ENCODE measurements at places on chromosomes 4 and X.

DNA sequence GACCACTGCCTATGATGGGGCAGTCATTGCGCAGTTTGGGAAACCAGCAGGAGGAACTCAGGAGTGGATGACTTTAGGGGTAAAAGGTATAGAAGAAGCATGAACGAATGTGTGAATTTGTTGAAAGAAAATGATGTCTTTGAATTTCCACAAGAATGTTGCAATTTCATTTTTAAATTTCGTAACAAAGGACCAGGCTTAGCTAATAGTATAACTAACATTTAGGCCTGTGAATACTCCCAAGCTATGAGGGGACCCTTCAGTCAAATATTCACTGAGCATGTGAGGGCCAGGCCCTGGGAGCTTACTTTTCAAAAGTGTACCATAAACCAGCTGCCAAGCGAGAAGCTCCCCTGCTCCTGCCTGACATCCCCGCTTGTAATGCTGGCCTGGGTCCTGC lies 5.3 kb downstream of the MPC1L start:
- no peak for DNase-seq

GRCh38 chrX:151458824-151459223 lies 61.8 kb downstream of the VMA21 start:
- DNase-seq, result no peak

GRCh38 chrX:154294791-154295574 lies at the start of gene TEX28:
Gene TEX28 (minus strand): TSS chrX:154295124. CDS start chrX:154292117, 3,007 bp downstream.
- DNase-seq, result no peak

GRCh38 chrX:40864972-40865371 lies 129.6 kb upstream of the MED14 start:
- DNase-seq, result no peak

DNA sequence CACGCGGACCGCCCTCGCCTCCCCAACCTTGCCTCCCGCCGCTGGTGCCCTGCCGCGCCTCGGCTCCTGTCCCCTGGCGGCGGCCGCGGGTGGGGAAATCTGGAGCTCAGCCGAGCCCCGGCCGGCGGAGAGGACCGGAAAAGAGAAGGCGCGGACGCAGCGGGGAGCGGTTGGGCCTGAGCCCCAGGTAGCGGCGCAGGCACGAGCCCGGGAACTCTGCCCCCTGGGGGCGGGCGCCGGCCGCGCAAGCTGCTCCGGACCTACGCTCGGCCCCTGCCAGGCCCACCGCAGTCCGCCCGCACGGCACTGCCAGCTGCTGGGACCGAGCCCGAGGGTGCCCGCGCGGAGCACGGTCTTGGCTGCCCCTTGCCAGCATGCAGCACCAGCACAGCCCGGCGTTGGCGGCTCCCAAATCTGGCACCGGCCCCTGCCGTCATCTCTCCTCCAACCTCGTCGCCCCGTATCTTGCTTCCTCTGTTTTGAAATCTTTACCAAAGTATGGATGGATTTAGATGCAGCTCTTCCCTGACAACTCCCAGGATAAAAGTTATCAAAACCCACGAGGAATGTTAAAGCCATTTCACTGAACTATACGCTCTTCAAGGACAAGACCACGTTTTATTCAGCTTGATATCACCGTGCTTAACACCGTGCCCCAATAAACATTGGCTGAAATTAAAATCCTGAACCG lies at the start of gene PRSS12:
PRSS12 (minus strand) TSS at position 161 of the 691 bp plus-strand sequence. CDS start 283 bp downstream, outside the sequence.
- peak; percentile 81 for DNase-seq

GRCh38 chrX:139246295-139246694 lies 284.2 kb upstream of the F9 start:
- no peak for DNase-seq

DNA sequence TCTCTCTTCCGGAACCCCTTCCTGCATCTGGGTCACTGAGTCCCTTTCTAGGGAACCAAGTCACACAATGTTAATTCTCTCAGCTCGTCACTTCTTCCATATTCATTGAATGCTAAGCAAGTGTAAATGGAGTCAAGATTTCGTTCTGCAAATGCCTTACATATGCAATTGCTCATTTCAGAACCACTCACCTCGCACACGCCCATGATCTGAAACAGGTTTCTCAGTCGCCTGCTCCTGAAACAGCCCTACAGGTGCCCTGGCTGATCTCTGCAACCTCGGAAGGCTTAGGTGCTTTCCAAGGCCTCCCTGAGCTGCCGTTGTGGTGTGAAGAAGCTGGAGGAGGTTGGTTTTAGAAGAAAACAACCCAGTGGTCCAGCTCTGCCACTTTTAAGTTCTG lies 100.8 kb upstream of the MSX1 start:
- peak; percentile 43 for DNase-seq

GRCh38 chr4:75598390-75598789 lies 31.9 kb downstream of the CDKL2 start:
- no peak for DNase-seq

DNA sequence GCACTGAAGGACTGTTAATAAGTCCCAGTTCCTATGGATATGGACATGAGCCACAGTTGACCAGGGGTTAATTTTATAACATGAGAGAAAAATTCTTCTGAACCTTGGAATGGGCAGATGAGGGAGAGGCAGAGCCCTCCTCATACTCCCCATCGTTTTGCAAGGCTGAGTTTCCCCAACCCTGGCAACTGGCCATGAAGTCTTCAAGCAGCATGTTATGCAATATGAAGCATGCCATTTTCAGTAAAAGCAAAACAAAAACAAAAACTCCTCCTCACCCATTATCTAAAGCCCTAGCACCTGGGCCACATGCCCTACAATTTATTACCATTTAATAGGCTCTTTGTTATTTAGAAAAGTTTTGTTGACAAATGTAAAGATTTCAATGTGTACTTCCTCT lies 64.5 kb downstream of the GPC4 start:
- no peak for DNase-seq

GRCh38 chrX:137427426-137427778 lies 138.5 kb upstream of the ZIC3 start:
- DNase-seq, result no peak

GRCh38 chrX:104922206-104922621 lies 298.3 kb downstream of the TEX13A start:
- peak; percentile 78 for DNase-seq

- DNase-seq, result no peak
Observed at GRCh38 chr4:73021634-73022033, 47.9 kb downstream of the COX18 start.

DNA sequence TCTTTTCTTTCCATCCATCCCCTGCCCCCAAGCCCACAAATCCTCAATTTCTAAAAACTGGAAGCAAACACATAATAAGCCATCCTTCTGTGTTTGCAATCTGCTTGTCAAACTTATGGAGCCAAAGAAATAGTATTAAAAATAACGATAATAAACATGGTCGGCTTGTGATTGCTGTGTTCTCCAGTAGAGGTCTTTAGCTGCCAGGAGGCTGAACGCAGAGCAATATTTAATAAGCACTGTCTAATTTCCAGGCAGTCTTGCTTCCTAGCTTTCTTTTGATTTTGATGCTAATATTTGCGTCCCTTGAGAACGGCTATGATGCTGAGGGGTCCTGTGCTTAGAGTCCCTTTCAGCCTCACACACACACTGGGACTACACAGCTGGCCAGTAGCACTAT lies 3.2 kb upstream of the HELT start:
- DNase-seq, result no peak

- no peak for DNase-seq
Observed at GRCh38 chr4:13168326-13168725, 315.8 kb downstream of the RAB28 start.

GRCh38 chr4:97374526-97374925 lies 768.8 kb downstream of the STPG2 start:
- no peak for DNase-seq

GRCh38 chrX:10033375-10034007 lies 66.3 kb downstream of the CLDN34 start:
- DNase-seq, result no peak

GRCh38 chr4:184355111-184355604 lies 119.2 kb downstream of the IRF2 start:
- no peak for DNase-seq

- DNase-seq, result no peak
Observed at GRCh38 chr4:7121866-7122653, 54.2 kb upstream of the GRPEL1 start.

GRCh38 chr4:119041396-119041795 lies 94.2 kb upstream of the MYOZ2 start:
- DNase-seq, result no peak

DNA sequence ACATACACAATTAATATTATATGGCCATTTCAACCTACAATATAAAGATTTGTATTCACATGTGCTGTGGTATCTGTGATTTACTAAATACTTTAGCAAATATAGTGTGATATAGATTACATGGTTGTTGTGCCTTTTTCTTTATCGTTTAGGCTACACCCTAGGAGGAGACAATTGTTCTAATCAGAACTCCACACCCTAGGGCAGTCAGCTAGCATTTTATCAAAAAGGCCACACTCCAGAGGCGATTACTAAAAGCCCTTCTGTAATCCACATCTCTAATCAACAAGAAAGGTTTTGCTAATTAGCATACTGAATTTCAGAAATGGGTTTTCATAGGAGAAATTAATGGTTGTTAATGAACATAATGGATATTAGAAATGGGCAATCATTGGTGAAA lies 319.5 kb upstream of the NOCT start:
- DNase-seq, result no peak

GRCh38 chr4:3655963-3656362 lies 110.2 kb upstream of the ADRA2C start:
- DNase-seq, result no peak

DNA sequence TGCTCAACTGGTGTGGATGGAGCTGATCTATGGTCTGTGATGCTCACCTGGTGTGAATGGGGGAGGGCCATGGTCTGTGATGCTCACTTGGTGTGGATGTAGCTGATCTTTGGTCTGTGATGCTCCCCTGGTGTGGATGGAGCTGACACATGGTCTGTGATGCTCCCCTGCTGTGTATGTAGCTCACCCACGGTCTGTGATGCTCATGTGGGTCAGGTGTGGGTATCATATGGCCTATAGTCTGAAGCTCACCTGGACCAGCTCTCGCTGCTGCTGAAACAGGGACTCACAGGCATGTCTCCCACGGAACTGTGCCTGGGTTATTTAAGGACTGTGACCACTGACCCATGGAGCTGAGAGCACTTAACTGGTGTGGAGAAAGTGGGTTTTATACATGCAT lies 109.7 kb downstream of the CRLF2 start:
- peak; percentile 14 for DNase-seq

DNA sequence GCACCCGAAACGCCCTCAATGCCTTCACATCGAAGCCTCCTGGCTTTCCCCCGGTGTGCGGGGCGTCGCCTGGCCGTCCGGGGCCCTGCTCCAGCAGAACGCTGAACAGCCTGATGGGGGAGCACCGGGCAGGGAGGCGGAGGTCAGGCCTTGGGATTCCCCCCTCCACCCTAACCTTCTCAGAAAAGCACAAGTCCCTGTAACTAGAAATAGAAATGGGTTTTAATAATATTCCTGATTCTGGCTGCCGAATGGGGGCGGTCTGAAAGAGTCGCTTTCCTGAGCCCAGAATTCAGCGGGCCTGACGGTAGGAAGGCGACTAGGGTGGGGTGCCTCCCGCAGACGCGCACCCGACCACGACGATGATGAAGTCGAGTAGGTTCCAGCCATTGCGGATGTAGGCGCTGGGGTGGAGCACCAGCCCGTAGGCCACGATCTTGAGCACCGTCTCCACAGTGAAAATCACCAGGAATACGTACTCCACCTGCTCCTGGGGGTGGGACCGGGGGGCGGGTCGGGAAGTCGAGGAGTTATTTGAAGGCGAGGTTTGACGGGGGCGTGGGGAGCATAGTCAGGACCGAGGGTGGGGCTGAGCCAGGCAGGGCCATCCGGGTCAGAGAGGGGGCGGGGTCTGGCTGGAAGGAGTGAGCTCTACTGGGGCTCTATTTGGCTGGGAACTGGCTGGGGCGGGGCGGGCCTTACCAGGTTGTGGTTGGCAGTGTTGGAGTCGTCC lies 2.5 kb downstream of the CACNA1F start:
- DNase-seq, result peak; percentile 82

DNA sequence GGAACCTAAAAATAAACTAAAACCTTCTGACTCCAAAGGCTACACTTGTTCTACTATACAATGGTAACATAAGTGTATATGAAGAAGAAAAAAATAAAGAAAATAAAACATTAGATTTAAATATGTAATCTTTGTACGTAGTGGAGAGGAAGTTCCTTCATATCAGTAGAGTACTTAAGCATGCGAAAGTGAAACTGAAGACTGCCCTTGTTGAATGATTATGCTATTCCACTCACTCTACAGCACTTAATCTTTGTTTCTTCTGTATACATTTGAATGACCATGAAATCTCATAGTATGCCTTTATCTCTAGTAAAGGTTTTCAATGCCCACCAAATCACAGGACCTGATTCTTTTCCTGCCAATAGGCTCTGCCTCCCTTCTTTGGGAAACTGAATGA lies 78.9 kb downstream of the NDST3 start:
- DNase-seq, result no peak

DNA sequence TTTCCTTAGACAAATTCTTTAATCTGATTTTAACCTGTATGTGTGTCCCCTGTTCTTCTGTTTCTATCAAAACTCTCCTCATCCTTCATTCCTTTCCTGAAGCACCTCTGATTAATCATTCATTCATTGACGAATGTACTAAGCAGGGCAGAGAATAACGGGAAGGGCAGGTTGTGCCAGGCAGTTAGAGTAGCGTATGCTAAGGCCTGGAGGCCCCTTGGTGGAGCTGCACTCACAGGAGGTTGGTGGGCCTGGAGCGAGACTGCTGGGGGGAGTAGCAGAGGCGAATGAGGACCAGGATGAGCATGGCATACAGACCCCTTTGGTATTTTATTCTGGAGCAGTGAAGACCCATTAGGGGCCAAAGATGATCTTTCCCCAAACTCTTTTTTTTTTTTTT lies 22.5 kb downstream of the PTTG2 start:
- DNase-seq, result no peak

DNA sequence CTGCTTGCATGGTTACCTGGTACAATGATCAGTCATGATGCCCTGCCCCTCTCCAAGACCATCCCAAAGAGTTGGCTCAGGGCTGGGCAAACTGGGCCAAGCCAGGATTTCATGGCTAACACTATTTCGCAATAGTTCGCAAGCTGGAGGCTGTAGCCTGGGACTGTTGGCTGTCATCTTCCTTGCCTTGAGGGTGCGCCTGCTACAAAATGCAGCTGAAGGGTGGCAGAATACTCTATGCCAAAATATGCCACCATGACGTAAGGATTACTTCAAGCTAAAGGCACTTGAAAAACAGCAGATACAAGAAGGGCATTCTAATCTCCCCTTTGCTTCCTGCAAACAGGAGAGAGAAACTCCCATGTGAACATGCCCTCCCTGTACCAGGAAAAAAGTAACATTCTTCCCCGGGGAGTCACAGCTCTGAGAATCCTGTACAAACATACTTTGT lies 21.0 kb downstream of the SAT1 start:
- DNase-seq, result no peak

Data from activated effector memory CD4-positive, alpha-beta T cell treated with anti-CD3 and anti-CD28 coated beads, Interleukin-2, amount 50 U/mL, for 16 hours (primary cell).